Ascending aorta (tissue), 2 donors: ENCODE measurements at places on chromosomes 7 and 10. TPM values are rescaled to one million over a fixed set of nuclear protein-coding genes. Genes with fewer than 3 reads are reported as not detected.

The TBRG4 gene
- 216 TPM for total RNA-seq

GRCh38 chr7:139850906-139851305, 21.8 kb downstream of the TBXAS1 start:
- H3K27me3 ChIP-seq, result no peaks in the 10 kb centered on the region
- no peak overlapping the region for H3K27ac ChIP-seq
- H3K4me1 ChIP-seq, result no peaks in the 10 kb centered on the region
- H3K4me3 ChIP-seq, result no peak overlapping the region

DNA sequence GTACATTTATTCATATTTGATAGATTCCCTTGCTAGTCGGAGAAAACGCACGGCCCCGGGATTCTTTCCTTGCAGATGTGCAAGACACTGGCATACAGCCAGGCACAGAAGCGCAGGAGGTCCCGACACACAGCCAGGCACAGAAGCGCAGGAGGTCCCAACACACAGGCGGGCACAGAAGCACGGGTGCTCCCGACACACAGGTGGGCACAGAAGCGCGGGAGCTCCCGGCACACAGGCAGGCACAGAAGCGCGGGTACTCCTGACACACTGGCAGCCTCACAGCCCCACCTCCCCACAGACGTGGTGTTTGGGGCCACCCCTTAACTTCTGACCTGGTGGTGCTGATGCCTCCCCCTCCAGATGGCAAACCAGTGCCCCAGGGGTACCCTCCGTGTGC, 237.3 kb downstream of the ZMYND11 start:
- no peak for DNase-seq
- H3K27me3 ChIP-seq, result no peaks in the 10 kb centered on the region
- H3K4me3 ChIP-seq, result no peak overlapping the region
- H3K4me1 ChIP-seq, result peaks cover 44% of the 10 kb centered on the region
- H3K36me3 ChIP-seq, result peaks cover 2% of the 10 kb centered on the region

DNA sequence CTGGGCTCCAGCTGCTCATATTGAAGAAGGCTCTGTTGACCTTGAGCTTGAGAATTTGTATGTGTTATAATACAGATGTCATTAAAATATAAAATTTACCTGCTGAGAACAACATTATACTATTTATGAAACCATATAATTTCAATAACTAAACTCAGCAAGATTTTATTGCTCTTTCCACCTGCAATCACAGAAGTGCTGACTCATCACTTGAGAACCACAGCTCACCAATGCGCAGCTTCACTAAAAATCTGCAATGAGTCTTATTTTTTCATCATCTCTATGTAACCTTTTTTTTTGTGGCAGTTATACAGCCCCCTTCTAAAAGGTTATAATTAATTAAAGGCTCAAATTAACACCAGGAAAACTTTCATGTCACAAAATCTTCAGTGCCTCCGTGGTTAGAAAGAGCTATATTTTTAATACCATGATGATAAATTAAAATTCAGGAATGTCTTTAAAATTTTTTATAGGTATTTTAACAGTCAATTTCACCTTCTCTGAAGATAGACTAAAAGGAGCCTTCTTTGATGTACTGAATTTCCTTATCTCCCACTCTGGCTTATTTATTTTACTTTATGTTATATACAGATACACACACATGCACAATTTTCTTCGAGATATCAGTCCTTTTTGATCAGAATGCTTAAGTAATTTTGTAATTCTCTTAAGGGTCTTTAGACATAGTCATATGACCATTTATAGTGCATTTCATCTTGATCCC, 102.7 kb downstream of the EVX1 start:
- H3K4me1 ChIP-seq, result no peaks in the 10 kb centered on the region
- no peak overlapping the region for H3K4me3 ChIP-seq
- no peak for DNase-seq
- H3K27ac ChIP-seq, result no peak overlapping the region
